Uterine smooth muscle cell (primary cell): ENCODE measurements at places on chromosomes 12 and 14. TPM values are rescaled to one million over a fixed set of nuclear protein-coding genes. Genes with fewer than 3 reads are reported as not detected.

SOAT2 gene
- 0.33 TPM in 1 of 2 replicates, not detected in the other for total RNA-seq

SERPINA1 gene
- total RNA-seq, result 0.22 TPM in 1 of 2 replicates, not detected in the other

SLC39A9 gene
- total RNA-seq, result 109 and 117 TPM in 2 replicates

SLC4A8 gene
- total RNA-seq, result 2.6 and 7.2 TPM in 2 replicates

TPI1 gene
- 1,238 and 1,525 TPM in 2 replicates for total RNA-seq

KCNK10 gene
- not detected in 2 replicates for total RNA-seq

FAM181A gene
- total RNA-seq, result not detected in 2 replicates

CCDC38 gene
- total RNA-seq, result not detected in 2 replicates

CCDC197 gene
- not detected in 2 replicates for total RNA-seq

ARHGEF40 gene
- 42.8 and 43.9 TPM in 2 replicates for total RNA-seq

TAS2R30 gene
- total RNA-seq, result 6.5 and 9.1 TPM in 2 replicates

PRICKLE1 gene
- 15.1 and 20.7 TPM in 2 replicates for total RNA-seq

CYP27B1 gene
- under 0.01 and 0.55 TPM in 2 replicates for total RNA-seq

TEX22 gene
- 0.11 and 0.25 TPM in 2 replicates for total RNA-seq

NYNRIN gene
- total RNA-seq, result 9.1 and 13.2 TPM in 2 replicates

TAS2R8 gene
- total RNA-seq, result not detected in 2 replicates
